Esophagus mucosa (tissue), 1 donor: ENCODE measurements at places on chromosomes 3 and 15.

DNA sequence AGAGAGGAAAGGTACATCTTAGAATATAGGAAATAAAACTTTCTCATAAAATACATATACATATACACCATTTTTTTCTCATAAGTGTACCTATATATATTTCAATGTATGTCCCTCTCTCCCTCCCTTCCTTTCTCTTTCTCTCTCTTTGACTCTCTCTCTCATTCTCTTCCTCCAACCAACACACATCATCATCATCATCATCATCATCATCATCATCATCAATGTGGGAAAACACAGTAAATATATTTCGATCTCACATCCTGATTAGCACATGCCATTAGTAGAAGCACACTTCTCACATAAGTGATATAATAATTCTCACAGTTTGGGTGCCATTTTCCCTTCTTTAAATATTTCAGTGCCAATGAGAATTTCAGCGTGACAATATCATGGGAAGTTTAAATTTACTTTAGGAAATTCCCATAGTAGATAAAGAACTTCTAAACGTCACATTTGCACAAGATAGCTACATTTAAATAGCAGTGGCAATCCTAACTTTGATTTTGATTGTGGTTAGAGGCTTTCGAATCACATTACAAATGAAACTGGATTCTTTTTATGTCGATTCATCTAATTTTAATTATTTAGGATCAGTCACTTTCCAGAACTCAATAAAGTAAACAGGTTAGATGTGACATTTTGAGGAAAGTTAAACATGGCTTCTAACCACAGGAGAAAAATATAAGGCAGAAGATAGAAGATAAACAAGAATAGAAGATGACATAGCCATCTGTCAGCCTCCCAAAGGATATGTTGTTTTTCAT is 33.0 kb upstream of the ACTC1 start:
- ATAC-seq, result no peak

DNA sequence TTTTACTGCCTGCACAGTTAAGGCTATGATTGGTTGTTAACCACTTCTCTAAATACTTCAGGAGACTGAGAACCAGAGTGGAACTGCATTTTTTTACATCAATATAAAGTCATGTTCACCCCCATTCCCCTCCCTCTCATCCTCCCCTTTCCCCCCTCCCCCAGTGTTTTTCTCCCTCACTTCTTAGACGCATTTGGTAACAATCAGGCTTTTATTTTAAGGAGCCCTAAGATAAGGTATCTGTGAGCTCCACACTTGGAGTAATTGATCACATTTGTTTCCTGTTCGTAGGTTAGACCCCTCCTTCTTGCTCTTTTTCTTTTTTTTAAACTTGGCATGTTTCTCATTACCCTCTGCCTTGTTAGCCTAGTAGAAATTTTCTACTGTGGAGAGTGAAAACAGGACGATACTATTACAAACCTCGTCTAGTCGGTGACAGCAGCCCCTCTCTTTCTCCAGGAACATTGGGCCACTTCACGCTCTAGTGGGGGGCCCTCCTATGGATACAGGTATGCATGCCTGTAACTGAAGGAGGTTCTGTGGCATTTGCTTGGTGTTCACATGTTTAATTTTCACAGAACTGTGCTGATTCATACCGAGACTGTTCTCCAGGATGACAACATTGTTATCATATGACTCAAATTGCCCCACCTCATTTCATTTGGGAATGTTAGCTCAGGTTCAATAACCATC is 314.4 kb downstream of the MECOM start:
- ATAC-seq, result peak; percentile 90

DNA sequence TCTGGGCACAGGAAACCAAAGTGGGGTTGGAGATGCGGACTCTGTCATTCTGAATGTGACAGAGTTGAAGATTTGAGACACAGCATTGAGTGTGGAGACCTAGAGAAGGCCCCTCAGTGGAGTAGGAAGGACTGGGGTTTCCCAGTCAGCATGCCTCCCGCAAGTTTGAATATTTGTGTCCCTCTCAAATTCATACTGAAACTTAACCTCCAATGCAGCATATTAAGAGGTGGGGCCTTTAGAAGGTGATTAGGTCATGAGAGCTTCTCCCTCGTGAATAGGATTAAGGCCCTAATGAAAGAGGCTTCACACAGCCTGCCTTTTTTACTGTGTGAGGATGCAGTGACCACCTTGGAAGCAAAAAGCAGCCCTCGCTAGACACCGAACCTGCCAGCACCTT is 8.0 kb downstream of the HDDC3 start:
- ATAC-seq, result no peak

DNA sequence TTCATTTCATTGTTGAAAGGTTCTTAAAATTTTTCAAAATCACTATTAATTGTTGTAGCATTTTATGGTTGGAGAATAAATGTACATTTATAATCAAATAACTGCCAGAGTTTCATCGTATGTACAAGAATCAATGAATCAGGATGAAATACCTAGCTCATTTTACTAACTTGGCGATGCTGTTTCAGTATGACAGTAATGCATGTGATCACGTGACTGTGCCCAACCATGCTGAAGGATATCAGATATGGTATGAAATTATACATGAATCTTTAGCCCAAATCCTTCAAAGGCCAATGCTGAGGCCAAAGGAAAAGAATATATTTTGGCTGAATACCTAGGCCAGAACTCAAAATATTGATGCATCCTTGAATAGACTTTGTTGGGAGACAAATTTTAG is 288.3 kb upstream of the TGFBR2 start:
- no peak for ATAC-seq

DNA sequence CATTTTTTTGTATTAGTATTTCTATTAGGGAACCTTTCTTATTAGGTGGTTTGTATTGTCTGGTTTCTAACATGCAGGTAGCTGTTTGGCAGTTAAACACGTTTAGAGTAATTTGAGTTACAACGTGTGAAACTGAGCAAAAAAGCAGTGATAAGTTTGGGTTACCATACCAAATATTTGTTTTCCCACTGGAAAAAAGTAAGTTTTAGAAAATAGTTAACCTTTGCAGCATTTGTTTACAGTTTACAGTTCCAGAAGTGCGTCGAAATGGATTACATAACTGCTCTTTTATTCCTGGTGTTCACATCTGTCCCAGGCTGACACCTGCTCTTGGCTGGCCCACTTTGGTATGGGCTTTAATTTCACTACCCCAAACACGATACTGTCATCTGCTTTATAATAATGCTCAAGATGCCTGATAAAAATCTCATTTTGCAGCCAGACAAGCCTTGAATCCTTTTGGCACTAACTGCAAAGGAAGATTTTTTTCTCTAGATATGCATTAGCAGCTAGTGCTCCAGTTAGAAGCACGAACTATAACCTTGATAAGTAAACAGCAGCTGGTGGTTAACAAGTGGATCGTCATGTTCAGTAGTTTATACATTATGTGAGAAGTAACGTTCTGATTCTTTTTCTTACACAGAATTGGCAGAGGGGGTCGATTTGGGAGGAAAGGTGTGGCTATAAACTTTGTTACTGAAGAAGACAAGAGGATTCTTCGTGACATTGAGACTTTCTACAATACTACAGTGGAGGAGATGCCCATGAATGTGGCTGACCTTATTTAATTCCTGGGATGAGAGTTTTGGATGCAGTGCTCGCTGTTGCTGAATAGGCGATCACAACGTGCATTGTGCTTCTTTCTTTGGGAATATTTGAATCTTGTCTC is 5.3 kb downstream of the EIF4A2 start:
- no peak for ATAC-seq

- peak; percentile 45 for ATAC-seq
Measured at GRCh38 chr15:28098766-28099554, at the start of gene OCA2. TSS of gene OCA2 (minus strand) at chr15:28099315. CDS start at chr15:28081874, 17,441 bp downstream.
